Trophoblast cell (in vitro differentiated cells and primary cell): ENCODE measurements at places on chromosomes 1 and 21.

DNA sequence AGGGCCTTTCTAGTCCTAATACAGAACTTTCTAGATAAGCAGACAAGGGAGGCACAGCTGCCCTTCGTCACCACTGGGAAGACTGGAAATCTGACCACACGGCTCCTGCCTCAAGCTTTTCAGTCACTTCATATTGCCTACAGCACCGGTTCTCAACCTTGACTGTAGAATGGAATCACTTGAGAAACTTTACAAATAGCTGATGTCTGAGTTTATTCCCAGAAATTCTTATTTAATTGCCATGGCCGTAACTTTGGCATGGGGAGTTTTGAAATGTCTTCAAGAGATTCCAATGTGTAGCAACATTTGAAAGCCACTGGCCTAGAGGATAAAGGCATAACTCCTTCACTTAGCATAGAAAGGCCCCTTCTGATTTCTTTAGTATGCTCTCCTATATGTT lies 42.4 kb upstream of the STMN1 start:
- peak; percentile 87 for DNase-seq

DNA sequence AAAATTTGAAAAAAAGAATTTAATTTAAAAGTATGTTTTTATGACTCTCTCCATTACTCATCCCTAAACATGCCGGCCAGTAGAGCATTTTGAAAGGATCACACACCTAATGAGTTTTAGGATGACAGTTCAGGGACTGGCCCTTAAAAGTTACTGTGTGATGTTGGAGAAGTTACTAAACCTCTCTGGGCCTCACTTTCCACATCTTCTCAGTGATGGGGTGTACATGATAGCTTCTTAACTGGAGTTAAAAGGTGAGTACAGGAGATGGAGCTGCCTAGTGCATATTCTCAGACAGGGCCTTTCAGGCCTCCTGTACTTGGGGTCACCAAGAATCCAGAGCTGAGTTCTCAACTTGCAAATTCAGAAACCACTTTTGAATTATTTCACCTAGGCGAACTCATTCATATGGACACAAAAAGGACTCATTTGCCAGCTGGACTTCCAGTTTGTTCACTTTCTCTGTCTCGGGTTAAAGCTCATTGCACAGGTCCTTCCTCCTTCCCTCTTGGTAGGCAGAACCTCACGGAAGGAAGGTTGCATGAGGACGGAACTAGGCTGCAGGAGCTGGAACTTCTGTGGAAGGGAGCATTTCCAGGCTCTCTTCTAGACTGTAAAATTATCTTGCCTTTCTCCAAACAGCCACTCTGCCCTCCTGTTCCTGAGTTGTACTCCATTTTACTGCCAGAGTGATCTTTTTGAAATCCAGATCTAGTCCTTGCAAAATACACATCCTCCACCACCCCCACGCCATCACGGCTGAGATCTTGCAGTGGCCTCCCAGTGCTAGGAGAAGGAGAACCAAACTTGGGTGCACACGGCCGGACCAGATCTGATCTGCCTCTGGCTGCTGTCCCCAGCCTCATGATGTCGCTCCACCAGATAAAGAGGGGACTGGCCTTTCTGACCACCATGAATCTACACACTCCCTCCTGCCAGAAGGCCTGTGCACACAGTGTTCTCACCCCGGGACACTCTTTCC lies 4.3 kb upstream of the SLC30A1 start:
- no peak for DNase-seq

- DNase-seq, result no peak
Observed at GRCh38 chr1:98749152-98749756, 87.7 kb downstream of the SNX7 start.

DNA sequence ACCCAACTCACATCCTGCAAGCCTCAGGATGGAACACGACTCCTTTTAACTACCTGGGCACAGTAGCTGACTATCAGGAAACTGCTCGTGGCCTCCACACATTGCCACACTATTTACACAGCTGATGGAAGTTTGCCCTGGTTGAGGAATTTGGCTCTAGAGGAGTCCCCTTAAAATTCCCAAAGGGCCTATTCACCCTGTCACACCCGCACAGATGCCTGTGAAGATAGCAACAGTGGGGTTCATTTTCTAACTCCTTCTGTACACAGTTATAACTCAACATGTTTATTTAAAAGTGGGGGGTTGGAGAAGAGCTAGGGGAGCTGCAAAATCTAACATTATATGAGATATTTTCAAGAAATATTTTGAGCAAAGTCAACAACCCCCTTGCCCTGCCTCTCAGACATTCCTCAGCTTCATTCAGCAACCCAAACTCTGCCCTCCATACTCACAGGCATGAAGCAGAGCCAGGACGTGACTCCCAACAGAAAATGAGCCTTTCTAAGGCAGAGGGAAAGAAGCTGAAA lies 35.8 kb upstream of the CCN1 start:
- no peak for DNase-seq

- peak; percentile 61 for DNase-seq
Observed at GRCh38 chr1:167454894-167455785, 63.2 kb downstream of the CD247 start.

DNA sequence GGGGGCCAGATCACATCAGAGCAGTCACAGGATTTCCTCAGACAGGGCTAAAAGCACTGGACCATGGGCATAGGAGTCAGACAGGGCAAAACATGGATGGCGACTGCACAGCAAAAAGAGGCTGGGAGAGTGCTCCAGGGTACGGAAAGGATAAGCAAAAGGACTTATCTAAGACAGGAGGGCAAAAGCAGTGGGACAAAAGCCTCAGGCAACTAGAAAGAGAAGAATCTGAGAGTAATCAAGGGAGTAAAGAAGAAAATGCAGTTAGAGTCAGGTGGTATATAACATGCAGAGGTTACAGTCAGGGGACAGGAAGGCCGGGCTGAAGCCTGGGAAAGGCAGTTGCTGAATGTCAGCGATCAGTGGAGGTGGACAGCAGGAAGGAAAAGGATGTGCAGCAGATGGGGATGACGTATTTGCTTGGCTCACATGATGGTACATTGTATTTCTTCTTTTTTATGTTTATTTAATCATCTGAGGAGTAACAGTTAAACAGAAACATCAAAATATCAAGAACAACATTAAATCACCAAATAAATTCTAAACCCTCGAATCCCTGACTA lies 63.1 kb upstream of the CNN3 start:
- DNase-seq, result no peak

GRCh38 chr1:226547754-226548191 lies 791 bp upstream of the STUM start:
- peak; percentile 95 for DNase-seq

DNA sequence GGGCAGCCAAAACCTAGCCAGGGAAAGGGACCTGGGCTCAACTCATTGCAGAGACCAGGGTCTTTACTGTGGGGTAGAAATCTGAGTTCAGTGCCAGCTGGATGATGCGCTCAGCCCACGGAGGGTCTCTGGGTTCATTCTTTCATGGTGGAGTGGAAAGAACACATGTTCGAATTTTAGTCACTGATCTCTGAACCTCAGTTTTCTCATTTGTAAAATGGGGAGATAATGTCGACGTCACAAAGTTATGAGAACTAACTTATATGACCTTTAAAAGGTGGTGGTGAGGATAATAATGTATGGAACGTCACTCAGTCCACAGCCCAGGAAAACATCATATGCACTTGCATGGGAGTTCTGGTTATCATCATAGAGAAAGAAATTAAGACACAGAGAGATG lies 1.2 kb upstream of the TAL1 start:
- DNase-seq, result no peak

DNA sequence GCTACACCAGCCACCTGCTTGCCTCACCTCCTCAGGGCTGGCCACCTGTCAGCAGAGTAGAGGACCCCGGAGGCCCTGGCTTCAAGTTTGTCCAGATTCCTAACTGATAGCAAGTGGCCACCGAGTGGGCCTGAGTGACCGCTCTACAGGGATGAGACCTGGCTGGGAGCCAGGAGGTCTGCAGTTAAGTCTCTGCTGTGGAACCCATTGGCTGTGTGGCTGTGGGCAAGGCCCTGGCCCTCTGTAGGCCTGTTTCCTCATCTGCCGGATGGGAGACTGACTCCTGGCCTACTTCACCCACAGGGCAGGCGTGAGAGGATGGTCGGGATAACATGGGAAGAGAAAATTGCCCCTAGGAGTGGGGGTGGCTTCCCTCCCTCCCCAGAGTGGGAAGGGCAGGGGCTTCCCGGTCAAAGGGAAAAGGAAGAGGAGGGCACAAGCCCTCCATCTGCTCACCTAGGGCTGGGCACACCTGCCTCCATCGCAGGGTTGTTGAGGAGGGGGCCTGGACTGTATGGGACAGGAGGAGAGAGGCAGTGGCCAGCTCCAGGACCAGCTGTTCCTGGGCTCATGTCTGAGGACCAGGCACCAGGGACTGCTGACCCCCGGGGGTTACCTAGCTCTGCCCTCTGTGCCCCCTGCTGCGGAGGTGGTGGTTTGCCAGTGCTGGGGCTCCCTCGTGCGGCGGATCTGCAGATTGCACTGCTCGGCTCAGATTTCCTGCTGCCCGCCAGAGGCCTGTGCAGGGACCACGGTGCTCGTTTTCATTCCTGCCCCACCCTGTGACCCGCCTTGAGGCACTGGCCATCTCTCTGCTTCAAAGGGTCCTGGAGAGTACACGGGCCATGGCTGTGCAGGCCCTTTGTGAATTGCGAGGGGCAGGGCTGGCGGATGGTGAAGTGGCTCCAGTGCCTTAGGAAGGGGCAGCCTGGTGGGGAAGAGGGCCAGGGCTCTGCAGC lies 9.1 kb upstream of the MTFR1L start:
- DNase-seq, result peak; percentile 73

DNA sequence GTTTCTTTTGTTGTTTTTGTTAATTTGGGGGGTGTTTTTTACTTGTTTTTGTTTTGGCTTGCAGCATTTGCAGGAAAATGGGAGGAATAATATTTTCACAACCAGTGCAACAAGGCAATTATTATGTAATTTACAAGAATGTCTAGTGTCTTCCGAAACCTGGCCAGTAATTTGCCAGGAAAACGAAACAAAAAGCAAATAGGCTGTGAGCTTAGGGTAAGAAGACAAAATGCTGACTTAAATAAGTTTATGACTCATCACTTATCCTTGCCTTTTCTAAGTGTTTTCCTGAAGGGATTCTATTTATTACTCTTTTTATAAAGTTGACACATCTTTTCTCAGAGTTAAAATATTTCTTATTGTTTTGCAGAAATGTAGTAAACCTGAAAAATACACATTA lies 49.8 kb downstream of the KCNT2 start:
- DNase-seq, result peak; percentile 4

- DNase-seq, result no peak
Observed at GRCh38 chr1:172719694-172720138, 60.8 kb downstream of the FASLG start.

DNA sequence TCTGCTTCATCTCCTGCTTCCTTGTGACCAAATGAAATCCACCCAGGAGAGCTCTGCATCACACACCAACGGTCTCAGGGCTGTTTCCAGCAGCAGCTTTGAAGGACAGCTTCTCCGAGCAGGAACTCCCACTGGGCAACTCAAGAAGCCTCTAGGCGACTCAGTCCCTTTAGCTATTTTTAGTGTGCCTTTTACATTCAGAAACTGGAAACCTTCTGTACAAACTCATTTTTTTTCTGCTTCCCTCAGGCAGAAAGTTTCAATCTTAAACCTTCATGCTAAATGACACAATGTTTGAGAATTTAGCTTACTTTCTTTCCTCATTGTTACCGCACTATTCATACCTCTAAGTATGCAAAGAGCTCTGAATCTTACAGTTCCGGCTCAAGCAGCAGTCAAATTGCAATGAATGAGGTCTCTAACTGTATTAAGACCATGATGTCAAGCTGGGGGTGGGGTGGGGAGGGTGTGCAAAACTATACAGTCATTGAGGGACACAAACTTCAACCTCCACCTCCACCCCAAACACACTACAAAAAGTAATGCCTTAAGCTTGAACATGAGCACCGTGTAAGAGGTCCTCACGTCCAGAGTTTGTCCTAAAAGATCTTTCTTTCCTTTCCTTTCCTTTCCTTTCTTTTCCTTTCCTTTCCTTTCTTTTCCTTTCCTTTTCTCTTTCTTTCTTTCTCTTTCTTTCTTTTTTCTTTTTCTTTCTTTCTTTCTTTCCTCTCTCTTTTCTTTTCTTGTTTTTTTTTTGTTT lies 16.4 kb upstream of the TARBP1 start:
- DNase-seq, result peak; percentile 98

- no peak for DNase-seq
Observed at GRCh38 chr21:31193761-31194160, 150.3 kb downstream of the TIAM1 start.

DNA sequence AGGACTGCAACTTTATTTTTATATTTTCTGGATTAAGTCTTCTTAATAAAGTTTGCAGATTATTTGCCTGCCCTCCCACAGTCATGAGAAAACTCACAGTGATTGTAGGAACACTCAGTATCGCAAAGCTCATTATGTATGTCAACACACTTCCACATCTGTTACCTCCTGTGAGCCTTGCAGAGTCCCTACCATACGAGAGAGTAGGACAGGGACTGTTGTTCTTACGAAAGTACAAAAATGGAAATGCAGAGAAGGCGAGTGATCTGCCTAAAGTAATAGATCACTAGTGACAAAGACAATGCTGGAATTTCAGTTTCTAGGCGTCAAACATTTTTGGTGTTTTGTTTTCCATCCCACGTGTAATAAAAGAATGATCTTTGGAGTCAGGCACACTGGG lies 131.7 kb downstream of the SYT2 start:
- no peak for DNase-seq

GRCh38 chr1:1099506-1100183 lies 16.2 kb downstream of the C1orf159 start:
- no peak for DNase-seq

DNA sequence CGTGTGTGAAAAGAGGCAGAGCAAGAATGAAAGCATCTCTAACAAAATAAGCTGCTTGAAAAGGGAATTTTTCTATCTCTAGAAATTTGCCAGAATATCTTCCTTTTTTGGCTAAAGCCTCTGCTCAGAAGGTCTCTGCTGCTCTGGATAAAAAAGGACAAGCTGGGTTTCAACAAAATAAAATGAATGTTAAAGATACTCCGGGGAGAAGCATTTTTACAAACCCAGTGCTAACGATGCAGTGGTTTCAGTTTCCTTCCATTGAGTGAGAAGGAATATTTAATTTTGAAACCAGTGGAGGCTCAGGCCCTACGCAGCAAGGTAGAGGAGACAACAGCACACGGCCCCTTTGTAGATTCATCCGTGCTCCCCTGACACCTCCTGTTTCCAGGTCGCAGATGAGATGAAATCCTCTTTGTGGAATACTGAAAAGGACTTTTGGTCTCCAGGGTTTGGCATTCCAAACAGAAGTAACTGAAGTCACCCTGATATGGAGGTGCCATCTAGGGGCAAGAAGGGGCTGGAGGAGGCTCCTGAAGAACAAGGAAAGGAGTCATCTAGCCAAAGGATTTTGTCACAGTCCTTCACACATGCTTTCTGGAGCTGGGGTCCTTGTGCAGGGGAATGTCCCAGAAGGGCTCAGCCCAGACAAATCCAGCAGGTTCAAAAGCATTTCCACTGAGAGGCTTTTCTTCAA lies 65.7 kb upstream of the SYT6 start:
- DNase-seq, result no peak

- peak; percentile 92 for DNase-seq
Observed at GRCh38 chr21:41121785-41122415, 46.1 kb upstream of the BACE2 start.

GRCh38 chr1:239725933-239726332 lies 339.6 kb downstream of the CHRM3 start:
- DNase-seq, result no peak

- DNase-seq, result no peak
Observed at GRCh38 chr1:246742396-246742795, 18.2 kb downstream of the SCCPDH start.
